ENCODE measurements at places on chromosomes 1 and 21. TPM values are rescaled to one million over a fixed set of nuclear protein-coding genes. Genes with fewer than 3 reads are reported as not detected.

DNA sequence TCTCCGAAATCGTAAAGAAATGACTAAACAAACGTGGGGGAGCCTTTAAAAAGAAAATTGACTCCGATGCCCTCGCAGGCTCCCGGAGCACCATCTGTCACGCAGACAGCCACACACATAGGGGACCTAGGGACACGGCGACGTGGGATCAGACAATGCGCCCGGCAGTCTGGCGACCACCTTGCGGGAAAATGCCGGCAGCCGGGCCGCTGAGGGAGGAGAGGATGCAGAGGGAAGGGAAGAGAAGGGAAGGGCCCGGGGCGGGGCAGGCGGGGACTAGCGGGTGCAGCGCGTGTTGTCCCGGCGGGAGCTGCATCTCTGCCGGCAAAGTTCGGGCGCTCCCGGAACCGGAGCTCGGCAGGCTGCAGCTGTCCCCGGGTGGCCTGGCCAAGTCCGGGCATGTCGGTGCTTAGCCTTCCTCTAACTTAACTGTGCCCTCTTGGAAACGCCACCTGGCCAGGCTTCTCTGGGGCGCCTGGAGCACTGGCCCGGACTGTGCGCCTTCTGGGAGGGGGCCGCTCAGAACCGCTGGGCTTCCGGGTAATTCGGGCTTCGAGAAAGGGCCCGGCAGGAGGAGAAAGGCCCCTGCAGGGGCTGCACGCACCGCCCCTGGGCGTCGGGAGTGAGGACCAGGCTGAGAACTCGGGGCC, 1.8 kb downstream of the NHLH2 start:
- H3K27ac ChIP-seq: no peak overlapping the region
- H3K4me3 ChIP-seq: peak overlapping the region; percentile 13
- no peaks in the 10 kb centered on the region for H3K36me3 ChIP-seq
- H3K4me1 ChIP-seq: peaks cover 6% of the 10 kb centered on the region
- peaks cover 2% of the 10 kb centered on the region for H3K27me3 ChIP-seq
- peak; percentile 37 for DNase-seq

DNA sequence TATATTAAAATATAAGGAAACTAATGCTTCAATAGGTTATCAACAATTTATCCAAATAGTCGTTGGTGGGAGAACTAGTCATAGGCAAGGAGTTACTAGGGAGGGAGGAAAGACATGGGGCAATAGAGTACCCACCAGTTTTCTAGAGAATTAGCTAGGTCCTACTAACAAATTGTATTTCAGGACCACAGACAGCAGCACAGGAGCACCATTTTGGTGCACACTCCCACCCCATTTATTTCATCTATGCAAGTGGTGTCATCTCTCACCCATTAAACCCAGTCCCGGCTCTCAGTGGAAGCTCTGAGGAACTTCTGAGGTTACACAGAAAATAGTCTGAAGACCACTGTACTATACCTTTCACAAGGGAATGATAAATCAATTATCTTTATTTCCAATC, 89.0 kb upstream of the BCAR3 start:
- no peak overlapping the region for H3K4me3 ChIP-seq
- H3K4me1 ChIP-seq: peaks cover 12% of the 10 kb centered on the region
- no peak overlapping the region for H3K27ac ChIP-seq
- H3K36me3 ChIP-seq: no peaks in the 10 kb centered on the region

GRCh38 chr1:115764541-115764940, 4.0 kb downstream of the CASQ2 start:
- H3K27me3 ChIP-seq: no peaks in the 10 kb centered on the region
- no peak overlapping the region for H3K4me3 ChIP-seq
- H3K36me3 ChIP-seq: no peaks in the 10 kb centered on the region

DNA sequence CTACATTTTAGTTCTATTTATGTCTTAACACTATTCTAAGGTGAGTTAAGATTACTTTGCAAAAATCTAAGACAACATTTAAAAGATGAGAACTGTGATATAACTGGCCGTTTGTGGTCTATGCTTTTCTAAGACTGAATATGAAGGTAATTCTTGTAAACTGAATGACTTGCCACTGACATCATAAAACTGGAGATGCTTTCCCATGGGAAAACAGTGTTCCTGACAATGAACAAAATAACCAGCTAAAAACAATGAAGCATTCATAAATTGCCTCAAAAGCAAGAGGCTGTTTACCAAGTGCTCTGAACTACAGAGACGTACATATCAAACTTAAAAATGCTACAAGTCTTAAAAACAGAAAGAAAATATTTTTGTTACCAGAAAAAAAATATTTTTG, 54.7 kb downstream of the APP start:
- no peak overlapping the region for H3K4me3 ChIP-seq
- DNase-seq: no peak
- H3K27me3 ChIP-seq: no peaks in the 10 kb centered on the region
- no peak overlapping the region for H3K27ac ChIP-seq
- peaks cover 3% of the 10 kb centered on the region for H3K4me1 ChIP-seq

- DNase-seq: no peak
- no peaks in the 10 kb centered on the region for H3K4me1 ChIP-seq
- no peak overlapping the region for H3K27ac ChIP-seq
- H3K27me3 ChIP-seq: no peaks in the 10 kb centered on the region
- no peaks in the 10 kb centered on the region for H3K36me3 ChIP-seq
Observed at GRCh38 chr1:53376041-53376461, 48.2 kb upstream of the LRP8 start.

GRCh38 chr21:36321325-36322082, 1.5 kb downstream of the MORC3 start:
- no peaks in the 10 kb centered on the region for H3K27me3 ChIP-seq
- H3K4me1 ChIP-seq: peaks cover 7% of the 10 kb centered on the region
- H3K36me3 ChIP-seq: no peaks in the 10 kb centered on the region
- peak; percentile 32 for DNase-seq

DNA sequence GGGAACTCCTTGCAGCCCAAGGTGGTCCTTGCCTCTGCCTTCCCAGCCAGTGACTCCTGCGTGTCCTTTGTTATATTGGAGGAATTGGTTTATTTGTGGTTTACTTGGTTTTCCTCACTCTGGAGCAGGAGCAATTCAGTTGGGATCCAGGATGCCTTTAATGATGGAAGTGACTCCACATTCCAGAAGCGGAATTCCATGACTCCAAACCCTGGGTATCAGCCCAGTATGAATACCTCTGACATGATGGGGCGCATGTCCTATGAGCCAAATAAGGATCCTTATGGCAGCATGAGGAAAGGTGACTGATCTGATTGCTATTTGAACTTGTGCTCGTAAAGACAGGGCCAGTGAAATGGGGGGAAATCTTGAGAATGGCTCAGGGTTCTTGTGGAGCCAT, 15.1 kb upstream of the PIGV start:
- peaks cover 22% of the 10 kb centered on the region for H3K4me1 ChIP-seq
- no peak overlapping the region for H3K4me3 ChIP-seq
- no peaks in the 10 kb centered on the region for H3K36me3 ChIP-seq
- H3K27me3 ChIP-seq: no peaks in the 10 kb centered on the region
- H3K27ac ChIP-seq: no peak overlapping the region

- H3K4me1 ChIP-seq: no peaks in the 10 kb centered on the region
- no peak overlapping the region for H3K4me3 ChIP-seq
- no peaks in the 10 kb centered on the region for H3K27me3 ChIP-seq
- no peak for DNase-seq
Observed at GRCh38 chr1:171595324-171595723, 26.7 kb upstream of the MYOCOS start.

DNA sequence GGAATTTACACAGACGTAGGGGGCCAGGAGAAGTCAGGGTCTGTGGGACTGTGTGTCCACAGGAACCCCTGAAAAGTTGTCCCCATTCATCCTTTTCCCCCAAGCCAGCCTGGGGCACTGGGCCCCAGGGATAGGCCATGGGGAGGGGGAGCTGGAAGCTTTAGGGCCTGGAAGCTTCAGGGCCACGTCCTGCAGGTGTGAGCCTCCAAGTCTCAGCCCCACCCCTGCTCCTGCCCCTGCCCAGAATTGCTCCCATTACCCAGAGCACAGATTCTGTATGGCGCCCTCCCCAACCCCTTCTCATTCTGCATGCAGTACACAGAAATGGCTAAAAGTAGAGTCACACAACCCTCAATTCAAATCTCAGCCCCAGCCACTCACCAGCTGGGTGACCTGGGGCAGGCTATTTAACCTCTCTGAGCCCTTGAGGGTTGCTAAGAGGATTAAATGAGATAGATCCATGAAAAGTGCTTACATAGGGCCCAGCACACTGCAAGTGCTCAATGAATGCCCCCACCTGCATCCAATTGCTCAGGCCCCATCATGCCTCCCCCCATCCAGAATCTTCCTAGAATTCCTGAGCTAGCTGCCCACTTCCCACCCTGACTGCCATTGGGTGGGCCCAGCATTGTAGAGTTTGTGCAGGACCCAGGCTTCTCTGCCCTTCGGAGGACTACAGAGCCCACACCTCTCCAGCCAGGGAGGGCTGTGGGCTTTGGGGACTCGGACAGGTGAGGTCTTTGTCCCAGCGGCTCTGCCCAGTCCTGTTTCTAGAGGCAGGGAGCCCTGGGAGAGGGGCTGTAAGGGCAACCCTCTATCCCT, 6.5 kb downstream of the RAP1GAP start:
- DNase-seq: no peak
- no peaks in the 10 kb centered on the region for H3K27me3 ChIP-seq
- no peak overlapping the region for H3K4me3 ChIP-seq
- H3K4me1 ChIP-seq: no peaks in the 10 kb centered on the region
- no peak overlapping the region for H3K27ac ChIP-seq

DNA sequence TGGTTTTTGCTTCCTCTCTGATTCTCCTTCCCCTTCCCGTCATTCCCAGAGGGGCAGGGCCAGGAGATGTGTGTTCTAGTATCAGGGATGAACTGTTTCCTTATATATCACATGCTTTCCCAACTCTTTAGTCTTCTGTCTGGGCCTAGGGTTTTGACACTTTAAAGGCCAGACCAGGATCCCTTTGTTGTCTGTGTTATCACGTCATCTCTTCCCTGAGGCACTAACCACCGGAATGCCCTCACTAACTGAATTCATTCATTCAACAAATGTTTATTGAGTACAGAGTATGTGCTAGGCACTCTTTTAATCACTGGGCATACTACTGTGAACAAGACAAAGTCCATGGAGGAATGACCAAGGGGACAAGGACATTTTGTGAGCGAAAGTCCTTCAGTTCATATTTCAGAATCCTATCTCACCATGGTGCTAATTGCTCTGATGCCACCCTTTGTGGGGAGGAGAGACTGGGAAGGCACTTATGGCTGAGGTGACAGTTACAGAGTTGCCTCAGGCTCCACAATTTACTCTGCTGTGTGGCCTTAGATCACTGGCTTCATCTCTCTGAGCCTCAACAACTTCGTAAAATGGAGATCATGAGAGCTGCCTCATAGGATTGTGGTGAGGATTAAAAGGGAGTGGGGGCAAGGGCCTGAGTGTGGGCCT, 12.0 kb upstream of the ZNF362 start:
- no peak for DNase-seq
- no peaks in the 10 kb centered on the region for H3K27me3 ChIP-seq
- H3K4me3 ChIP-seq: no peak overlapping the region
- H3K27ac ChIP-seq: no peak overlapping the region

GRCh38 chr1:6180707-6181311, 688 bp upstream of the CHD5 start:
- no peak overlapping the region for H3K27ac ChIP-seq
- peaks cover 2% of the 10 kb centered on the region for H3K4me1 ChIP-seq
- peak; percentile 34 for DNase-seq
- H3K36me3 ChIP-seq: no peaks in the 10 kb centered on the region
- H3K4me3 ChIP-seq: no peak overlapping the region

GRCh38 chr1:207039380-207040180, 7.0 kb upstream of the C1orf116 start:
- H3K27me3 ChIP-seq: no peaks in the 10 kb centered on the region
- no peaks in the 10 kb centered on the region for H3K36me3 ChIP-seq
- H3K4me3 ChIP-seq: no peak overlapping the region
- DNase-seq: no peak

Gene AIDA
- 38.4 TPM for polyA plus RNA-seq
